ENCODE measurements at places on chromosomes 5 and 9.

GRCh38 chr9:126621919-126622735 is 8.4 kb downstream of the LMX1B start:
- no peak for DNase-seq

DNA sequence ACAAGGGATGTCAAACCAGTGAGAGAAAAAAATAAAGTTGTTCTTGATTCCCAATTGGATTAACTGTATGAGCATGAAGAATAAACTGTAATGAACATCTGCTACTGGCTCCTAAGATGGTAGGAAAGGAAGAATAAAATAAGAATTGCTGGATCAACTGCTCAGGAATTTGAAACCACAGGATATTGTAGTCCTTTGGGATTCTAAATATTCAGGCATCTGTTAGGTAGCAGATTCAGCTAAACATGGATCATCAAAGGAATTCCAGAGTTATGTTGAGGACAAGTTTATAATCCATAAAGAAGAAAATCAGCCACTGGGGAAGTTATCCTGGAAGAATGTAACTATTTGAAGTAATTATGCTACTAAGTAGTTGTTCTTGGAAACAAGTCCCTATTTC is 65.8 kb downstream of the ISL1 start:
- no peak for DNase-seq

DNA sequence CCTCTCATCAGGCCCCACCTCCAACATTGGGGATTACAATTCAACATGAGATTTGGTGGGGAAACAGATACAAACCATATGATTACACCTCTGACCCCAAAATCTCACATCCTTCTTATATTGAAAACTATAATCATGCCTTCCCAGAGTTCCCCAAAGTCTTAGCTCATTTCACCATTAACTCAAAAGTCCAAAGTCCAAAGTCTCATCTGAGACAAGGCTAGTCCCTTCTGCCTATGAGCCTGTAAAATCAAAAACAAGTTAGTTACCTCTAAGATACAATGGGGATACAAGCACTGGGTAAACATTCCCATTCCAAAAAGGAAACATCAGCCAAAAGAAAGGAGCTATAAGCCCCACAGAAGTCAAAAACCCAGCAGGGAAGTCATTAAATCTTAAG is 26.8 kb upstream of the ARSB start:
- no peak for DNase-seq

GRCh38 chr5:124544366-124545055 is 201.9 kb downstream of the ZNF608 start:
- no peak for DNase-seq

DNA sequence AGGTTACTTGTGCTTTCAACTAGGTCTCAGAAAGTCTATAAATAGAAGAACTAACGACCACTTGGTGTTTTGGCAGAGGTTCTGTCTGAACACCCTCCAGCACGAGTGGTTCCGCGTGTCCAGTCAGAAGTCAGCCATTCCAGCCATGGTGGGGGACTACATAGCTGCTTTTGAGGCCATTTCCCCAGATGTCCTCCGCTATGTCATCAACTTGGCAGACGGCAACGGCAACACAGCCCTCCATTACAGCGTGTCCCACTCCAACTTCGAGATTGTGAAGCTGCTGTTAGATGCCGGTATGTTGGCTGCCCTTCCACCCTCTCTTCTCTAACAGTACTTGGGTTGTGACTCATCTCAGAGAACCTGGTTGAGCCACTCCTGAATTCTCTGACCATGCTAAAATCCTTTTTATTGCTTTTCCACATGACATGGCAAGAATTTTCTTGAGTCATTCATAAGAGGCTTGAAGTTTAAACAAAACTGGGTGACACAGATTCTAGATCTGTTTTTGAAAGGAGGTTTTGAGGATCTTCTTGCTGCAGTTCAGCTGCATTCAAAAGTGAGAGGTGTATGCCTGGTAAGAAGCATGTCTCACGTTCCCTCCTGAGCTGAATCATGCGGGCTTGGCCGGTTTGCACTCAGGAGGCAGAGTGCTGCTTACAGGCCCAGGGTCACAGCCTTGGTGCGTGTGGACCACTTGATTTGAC is 103.1 kb upstream of the DMRT1 start:
- no peak for DNase-seq
